ENCODE measurements at places on chromosomes 2 and 18.
A peak's percentile ranks its signal among the peaks of the same experiment; 100 is the strongest.

GRCh38 chr2:134257509-134257908, 3.6 kb downstream of the MGAT5 start:
- DNase-seq, result no peak

- peak; percentile 45 for DNase-seq
Measured at GRCh38 chr18:6406075-6406909, 8.4 kb downstream of the L3MBTL4 start.

DNA sequence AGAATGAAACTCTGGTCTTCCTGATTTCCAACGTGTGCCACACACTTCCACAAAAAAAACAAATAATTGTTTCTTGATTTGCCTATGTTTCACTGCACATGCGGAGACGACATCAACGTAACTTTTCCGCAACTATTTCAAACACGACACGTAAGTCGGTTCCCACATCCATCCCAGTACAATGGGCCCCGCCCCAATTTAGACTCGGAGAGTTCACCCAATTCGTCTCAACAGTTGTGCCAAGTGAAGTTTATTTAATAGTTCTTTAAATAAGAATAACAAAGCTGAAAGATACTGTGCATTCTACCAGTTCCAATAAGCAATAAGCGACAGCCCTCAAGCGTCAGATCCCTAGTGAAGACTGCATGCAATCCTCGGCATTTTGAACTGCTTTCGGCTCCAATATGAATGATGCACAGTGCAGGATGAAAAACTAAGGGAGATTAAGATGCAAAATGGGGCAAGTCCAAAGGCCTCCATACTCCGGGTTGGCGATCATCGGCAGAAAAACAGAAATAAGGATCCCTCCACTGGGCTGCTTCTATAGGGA, 664 bp downstream of the CCT4 start:
- DNase-seq, result peak; percentile 48

DNA sequence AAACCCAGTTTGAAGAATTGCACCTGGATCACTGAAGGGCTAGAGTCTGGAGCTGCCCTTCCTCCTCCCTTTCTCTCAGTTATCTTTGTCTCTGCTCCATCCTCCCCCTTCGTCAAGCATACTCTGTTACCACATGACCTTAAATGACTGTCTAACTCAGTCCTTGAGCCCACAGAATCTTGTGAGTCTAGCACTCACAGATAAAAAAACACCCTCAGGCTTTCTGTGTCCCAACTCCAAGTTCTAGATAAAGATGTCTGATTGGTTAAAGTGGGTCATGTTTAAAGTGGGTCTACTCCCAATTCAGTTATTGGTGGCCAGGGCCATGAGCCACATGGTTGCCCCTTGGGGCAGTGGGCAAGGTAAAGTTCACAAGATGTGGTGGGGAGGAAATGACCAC, 53.5 kb upstream of the CYP1B1 start:
- no peak for DNase-seq

GRCh38 chr2:188256420-188256819, 35.3 kb upstream of the GULP1 start:
- no peak for DNase-seq

GRCh38 chr2:151113318-151113717, 148.3 kb downstream of the RBM43 start:
- no peak for DNase-seq

DNA sequence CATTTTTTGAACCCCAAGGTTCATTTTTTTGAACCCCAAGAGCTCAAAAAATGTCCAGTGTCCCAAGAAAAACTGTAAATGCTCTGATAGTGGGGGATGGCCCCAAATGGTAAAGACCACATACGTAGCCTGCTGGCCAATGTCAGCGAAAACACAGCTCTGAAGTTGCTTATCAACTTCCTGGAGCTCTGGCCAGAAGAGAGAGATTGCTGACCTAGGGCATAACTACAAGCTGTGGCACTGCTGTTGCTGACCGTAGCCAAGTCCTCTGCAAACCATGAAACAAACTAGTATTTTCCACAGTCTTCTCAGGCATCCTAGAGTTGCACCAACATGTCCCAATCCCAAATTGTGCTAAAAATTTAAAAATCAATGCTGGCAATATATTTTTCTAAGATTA, 50.9 kb downstream of the REEP1 start:
- DNase-seq, result no peak

GRCh38 chr2:181419129-181419855, 37.9 kb upstream of the ITGA4 start:
- no peak for DNase-seq

- no peak for DNase-seq
Measured at GRCh38 chr18:32160547-32160946, 29.3 kb upstream of the MEP1B start.

GRCh38 chr2:215898363-215898762, 115.0 kb downstream of the MREG start:
- DNase-seq, result no peak

DNA sequence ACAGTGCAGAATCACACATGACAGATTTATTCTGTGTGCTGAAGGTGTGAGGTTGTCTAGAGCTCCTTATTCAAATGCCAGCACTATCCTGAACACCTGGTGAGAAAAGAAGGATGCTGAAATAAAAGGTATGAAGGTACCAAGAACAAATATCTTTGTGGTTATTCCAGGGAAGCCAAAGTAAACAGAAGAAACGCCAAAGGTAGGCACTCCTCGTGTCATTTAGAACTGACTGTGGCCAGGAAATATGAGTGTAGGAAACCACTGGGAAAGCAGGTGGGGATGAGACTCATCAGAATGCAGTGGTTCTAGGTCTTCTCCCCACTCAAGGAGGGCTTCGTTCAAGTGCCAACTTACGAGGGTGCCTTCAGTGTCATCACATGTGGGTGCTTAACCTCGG, 80.8 kb downstream of the KIF5C start:
- DNase-seq, result no peak

- DNase-seq, result no peak
Measured at GRCh38 chr2:23788100-23788499, 138.8 kb downstream of the ATAD2B start.

GRCh38 chr2:133753665-133754064, 185.4 kb upstream of the NCKAP5 start:
- DNase-seq, result no peak

DNA sequence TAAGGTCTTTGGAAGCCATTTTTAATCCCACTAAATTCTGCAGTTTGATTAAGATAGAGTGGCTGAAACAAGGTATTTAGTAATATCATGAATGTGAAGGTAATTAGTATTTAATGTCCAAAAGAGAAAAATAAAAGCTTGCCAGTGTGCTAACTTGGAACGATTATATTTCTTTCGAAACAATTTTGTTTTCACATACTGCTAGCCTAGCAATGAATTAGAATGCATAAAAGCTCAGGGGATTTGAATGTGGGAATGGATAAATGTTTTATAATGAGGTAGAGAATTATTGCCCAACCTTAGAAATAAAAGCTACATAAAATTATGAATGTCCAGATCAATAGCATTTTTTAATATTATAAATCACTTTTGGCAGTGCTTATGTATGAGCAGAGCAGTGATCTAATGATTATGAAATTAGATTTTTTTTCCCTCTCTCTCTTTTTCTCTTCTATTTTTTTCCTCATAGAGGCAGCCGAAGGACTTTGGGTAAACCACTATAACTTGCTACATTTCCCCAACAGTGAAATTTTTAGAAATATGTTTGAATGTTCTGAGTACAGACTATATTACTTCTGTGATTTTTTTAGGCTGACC, 75.5 kb downstream of the PLCL1 start:
- no peak for DNase-seq

GRCh38 chr2:181185948-181186347, 205.5 kb downstream of the UBE2E3 start:
- peak; percentile 29 for DNase-seq

GRCh38 chr2:145617906-145618305, 1098.0 kb upstream of the ZEB2 start:
- DNase-seq, result peak; percentile 35

- peak; percentile 79 for DNase-seq
Measured at GRCh38 chr2:201860636-201861066, 54.3 kb downstream of the CDK15 start.

DNA sequence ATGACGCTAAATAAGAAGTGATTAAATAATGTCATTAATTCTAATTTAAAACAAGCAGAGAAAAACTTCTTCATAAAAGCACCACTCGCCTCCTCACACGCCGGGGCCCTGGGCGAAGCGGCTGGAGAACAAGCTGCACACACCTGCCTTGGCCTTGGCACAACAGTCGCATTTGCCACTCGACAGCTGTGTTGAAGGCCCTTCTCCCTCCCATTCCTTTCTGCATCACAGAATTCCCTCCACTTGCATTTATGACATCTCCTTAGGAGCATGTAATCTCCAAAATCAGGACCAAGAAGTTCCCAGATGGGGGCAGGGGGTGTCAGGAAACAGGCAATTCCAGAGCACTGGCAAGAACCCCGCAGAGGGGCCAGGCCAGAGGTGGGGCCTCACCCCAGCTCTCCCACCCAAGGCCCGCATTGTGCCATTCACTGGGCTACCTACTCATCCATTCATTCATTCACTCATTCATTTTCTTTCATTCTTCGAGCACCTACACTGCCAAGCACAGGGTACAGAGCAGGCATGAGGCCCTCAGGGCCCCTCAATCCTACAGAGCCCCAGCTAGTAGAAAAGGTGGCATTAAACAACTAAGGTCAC, 6.4 kb downstream of the HDAC4 start:
- DNase-seq, result no peak

DNA sequence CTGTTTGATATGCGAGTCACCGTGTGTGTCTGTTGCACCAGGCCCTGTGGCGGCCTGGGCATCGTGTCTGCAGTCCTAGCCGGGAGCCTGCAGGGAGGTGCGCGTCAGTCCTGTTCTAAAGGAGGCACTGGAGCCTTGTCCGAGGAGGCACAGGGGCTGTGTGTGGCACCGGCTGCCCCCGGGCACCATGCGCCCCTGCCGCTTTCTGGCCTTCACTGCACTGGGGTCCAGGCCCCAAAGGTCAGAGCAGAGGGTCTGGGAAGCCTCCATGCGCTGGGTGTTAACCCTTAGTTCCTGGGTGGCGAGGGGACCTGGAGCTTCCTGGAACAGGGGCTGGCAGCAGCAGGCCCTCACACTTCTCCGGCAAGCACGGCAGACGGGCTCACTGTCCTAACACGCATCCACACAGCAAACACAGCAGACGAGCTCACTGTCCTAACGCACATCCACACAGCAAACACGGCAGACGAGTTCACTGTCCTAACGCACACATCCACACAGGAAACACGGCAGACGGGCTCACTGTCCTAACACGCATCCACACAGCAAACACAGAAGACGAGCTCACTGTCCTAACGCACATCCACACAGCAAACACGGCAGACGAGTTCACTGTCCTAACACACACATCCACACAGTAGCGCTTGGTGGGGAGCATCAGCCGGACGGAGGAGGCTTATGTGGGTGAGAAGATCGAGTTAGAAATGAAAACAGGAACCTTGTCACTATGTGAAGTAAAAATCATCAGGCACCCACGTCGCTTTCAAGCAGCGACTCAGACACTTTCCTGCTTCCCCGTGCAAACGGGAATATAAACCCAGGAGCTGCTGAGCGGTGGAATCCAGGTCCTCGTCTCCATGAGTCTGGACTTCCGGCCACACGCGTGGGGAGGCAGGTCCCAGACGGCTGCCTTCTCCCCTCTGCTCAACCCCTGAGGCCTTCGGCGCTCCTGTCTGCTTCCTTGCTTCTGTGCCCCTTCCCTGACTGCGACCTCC, 65.3 kb downstream of the TPO start:
- no peak for DNase-seq

DNA sequence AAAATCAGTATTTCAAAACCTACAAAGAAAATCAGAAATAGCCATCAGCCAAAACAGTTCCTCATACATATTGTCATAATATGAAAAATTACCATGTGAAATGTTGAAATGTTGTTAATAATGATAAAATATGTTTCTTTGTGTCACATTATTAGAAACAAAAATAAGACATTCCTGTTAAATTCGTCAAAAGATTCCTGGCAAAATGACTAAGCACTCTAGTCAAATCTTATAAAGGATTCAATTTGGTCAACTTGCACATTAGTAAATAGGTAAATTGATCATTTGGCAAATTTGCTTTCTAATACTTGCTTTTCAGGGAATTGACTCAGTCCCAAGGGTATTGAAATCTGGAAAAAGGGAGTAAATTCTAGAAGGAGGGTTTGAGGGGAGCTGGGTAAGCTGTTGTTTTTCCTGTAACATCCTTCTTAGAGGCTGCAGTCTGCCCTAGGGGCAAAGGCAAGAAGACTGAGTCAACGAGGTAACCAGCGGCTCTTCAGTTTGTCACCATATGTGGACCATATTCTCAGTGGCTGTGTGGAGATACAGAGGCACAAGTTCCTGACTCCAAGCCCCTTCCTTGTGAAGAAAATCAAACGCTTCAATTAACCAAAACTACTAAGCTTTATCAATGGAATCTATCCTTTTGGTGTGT, 482.3 kb downstream of the TNS1 start:
- peak; percentile 28 for DNase-seq

- DNase-seq, result peak; percentile 50
Measured at GRCh38 chr2:40658941-40659340, 207.1 kb upstream of the SLC8A1 start.

- DNase-seq, result peak; percentile 63
Measured at GRCh38 chr2:228681426-228681825, 499.9 kb upstream of the SPHKAP start.

- DNase-seq, result no peak
Measured at GRCh38 chr2:240168041-240168440, 27.6 kb upstream of the OTOS start.

- no peak for DNase-seq
Measured at GRCh38 chr18:3074087-3074486, 61.1 kb upstream of the LPIN2 start.

DNA sequence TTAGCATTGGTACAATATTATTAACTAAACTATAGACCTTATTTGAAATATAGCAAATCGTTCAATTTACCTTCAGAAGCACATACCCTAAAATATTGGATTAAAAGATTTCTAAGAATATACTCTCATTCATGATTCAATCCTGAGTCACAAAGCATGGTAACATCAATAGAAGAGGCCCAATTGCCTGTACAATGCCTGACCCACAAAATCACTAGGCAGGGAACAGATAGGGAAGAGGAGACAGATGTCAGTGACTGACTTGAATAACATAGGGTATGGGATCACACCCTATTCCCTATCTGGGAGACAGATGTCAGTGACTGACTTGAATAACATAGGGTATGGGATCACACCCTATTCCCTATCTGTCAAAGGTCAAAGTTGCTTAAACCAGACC, 611.6 kb upstream of the VRK2 start:
- DNase-seq, result no peak

DNA sequence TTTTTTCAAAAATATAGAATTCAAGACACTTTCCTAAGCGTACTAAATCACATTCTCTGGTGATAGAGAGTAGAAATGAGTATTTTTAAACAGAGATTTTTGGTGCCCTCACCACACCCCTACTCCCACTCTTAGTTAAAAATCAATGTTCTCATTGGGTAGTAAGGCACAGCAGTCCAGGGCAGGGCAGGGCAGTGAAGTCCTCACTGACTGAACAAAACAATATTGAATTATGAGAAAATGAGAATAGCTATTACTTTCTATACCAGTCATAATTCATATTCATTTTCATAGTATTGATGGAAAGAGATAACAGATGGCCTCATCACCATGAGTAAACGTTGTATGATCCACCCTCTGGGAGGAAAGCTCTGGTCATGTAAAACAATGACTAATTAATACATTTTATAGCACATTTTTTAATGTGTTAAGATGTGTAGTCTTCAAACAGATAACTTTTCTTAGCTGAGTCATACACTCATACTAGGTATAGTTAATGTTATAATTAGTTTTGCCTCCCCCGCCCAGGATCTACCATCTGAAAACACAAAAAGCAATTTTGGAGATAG, 686.1 kb downstream of the KCNJ3 start:
- DNase-seq, result no peak
